ENCODE measurements at places on chromosomes 7 and 10. TPM values are rescaled to one million over a fixed set of nuclear protein-coding genes. Genes with fewer than 3 reads are reported as not detected.

The ASB10 gene
- not detected for total RNA-seq

GRCh38 chr10:32279795-32280194, 67.2 kb downstream of the EPC1 start:
- DNase-seq = no peak

- DNase-seq = peak; percentile 41
Observed at GRCh38 chr10:101120884-101121653, 10.0 kb upstream of the TLX1 start.

DNA sequence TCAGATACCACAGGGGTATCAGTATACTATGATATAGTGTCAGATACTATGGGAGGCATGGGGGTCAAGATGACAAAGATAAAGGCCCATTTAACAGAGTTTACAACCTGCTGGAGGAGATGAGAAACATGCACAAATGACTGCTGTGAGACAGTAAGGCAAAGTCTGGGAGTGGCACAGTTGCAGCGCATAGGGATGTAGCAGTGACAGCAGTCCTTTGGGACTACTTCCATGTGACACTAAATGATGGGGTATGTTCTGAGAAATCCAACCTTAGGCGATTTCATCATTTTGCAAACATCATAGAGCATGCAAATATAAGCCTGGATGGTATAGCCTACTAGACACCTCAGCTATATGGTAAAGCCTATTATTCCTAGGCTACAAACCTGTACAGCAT, 56.8 kb downstream of the CDK1 start:
- no peak for DNase-seq

- no peak for DNase-seq
Observed at GRCh38 chr10:4947039-4947634, 16.1 kb upstream of the AKR1C1 start.

GRCh38 chr10:46536171-46536570, 20.3 kb downstream of the GPRIN2 start:
- no peak for DNase-seq

The DLX5 gene
- total RNA-seq = not detected

The MICALL2 gene
- total RNA-seq = 1.9 TPM

DNA sequence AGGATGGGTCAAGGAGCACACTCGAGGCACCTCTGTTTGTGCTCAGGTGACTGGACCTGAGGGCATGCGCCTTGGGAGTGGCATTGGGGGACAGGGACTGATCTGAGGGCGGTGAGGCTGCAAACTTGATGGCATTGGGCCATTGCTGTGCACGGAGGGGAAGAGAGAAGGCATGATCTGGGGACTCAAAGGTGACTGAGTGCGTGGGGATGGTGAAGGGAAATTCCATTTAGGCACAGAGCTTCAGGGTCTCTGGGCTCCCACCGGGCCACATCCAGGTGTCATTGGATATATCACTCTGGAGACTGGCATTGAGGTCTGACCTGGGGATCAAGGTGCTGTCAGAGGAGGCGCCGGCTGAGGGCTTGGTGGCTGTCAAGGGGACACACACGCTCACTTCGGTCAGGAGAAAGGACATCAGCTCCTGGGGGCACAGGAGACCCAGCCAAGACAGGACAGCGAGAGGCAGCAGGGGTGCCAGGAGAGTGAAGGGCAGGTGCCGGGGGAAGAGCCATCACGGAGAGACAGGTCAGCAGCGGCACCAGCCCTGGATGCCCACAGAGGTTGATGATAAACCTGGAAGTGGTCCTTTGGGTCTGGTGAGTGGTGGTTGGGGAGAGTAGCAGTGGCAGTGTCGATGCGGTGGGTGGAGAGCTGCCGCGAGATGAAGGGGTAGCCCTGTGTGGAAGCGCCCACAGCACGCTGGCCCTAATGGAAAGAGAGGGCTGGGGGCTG, 5.5 kb downstream of the ADCK2 start:
- no peak for DNase-seq

Data from CD4-positive, alpha-beta T cell (primary cell).